ENCODE measurements at places on chromosomes 2 and 18.

GRCh38 chr2:238988105-238988504 is 140.2 kb downstream of the TWIST2 start:
- DNase-seq, result no peak

- no peak for DNase-seq
Observed at GRCh38 chr2:233079473-233079877, 19.3 kb downstream of the INPP5D start.

GRCh38 chr2:38432820-38433606 is 55.9 kb upstream of the ATL2 start:
- DNase-seq, result no peak

- no peak for DNase-seq
Observed at GRCh38 chr2:142873831-142874287, 3.6 kb upstream of the KYNU start.

- no peak for DNase-seq
Observed at GRCh38 chr2:111617299-111618225, 266.4 kb downstream of the ANAPC1 start.

DNA sequence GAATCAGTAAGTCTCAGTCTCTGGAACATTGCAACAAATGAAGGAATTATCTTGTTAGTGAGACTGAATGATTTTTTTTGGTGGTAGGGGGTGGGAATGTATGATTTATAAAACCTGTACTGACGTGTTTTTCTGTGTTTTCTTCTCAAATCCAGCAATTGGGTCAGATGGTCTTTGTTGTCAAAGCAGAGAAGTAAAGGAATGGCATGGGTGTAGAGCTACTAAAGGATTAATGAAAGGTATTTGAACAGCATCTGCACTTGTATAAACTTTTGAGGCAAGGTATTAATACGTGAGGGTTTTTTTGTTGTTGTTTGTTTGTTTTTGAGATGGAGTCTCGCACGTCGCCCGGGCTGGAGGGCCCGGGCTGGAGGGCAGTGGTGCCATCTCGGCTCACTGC is 10.7 kb downstream of the DDX1 start:
- no peak for DNase-seq

DNA sequence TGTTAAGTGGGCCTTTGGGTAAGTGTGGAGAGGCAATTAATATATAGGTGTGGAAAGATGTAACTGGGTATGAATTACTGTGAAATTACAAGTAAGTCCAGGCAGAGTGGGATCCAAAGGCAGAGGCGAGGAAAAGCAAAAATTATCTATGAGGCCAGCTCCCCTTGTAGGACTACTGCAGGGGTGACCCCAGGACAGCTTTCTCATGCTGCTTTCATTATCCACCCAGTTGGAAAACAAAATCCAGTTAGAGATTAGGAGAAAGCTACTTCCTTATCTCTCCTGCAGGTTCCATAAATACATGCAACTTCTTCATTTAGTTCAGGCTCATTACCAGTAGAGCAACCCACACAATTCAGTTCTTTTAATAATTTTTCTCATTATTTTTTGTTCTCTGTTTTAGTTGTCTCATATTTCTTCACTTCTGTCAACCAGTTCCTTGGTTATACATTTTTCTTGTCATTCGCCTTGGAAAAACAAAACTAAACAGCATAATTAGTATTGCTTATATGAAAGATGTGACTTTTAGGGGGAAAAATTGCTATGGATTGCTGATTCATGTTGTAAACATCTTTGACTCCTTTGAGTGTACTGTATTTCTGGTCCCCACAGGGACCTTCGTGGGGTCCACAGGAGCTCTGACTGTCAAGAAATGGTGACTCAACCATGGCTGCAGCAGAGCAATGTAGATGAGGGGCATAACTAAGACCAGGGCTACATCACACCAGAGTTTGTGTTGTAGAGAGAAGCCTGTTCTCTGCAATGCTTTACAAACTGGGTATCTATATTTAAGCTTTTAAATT is 110.4 kb upstream of the PARD3B start:
- DNase-seq, result no peak

DNA sequence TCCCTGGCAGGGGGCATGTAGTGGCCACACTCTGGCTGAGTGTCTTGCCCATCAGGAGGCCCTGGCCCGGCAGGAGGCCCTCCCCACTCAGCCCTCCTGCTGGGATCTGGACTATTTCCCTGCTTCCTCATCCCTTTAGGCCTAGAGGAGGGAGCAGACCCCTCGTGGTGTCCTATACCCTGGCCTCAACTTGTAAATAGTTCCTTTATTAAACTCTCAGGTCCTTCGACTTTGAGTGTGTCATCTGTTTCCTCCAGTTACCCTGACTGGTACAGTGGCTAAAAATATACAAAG is 166.7 kb upstream of the GLI2 start:
- no peak for DNase-seq

DNA sequence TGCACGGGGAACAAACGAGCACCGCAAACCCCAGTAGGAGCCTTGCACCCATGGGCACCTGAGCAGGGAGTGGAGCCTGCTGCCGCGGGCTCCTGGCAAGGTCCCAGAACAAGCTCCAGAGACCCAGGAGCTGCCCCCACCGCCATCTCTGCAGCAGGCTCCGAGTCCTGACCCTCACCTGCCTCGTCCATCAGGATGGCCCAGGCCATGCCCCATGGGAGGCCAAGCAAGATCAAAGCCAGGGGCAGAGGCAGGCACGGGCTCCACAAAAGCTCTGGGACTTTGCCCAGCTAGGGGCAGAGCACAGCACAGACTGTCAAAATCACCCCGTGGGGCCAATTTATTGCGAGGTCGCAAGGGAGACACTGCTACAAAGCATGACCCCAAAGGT is 43.6 kb downstream of the GPC1 start:
- DNase-seq, result no peak

GRCh38 chr2:228401065-228401912 is 219.8 kb upstream of the SPHKAP start:
- peak; percentile 9 for DNase-seq

DNA sequence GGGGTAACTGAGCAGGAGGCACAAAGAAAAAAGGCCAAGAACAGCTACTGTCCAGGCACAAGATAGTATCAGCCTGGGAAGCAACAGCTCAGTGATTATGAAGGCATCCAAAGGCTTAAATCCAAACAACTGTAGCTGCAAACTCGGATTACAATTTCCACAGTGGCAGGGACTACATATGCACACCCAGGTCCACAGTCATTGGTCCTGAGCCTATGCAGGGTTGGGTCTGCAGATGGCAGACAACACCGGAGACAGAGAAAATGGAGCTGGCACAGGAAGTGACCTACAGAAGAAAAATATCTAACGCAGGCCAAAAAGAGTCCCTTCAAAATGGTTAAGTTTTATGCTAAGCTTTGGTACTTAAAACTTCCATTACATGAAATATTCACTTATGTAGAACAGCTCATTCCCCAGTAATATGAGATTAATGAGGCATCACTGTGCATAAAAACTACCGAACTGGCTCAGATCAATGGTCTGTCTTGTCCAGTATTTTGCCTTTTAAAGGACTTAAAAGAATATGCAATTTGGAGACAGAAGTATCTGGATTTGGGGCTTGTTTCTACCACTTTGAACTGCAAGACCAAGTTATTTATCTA is 132.1 kb downstream of the SUCLG1 start:
- no peak for DNase-seq

- DNase-seq, result peak; percentile 83
Observed at GRCh38 chr18:48952287-48953103, 1.7 kb upstream of the SMAD7 start.

- DNase-seq, result no peak
Observed at GRCh38 chr2:42639340-42640077, 71.1 kb downstream of the MTA3 start.

- no peak for DNase-seq
Observed at GRCh38 chr2:98555696-98556095, 52.6 kb downstream of the COA5 start.

GRCh38 chr2:174602745-174603144 is 5.1 kb upstream of the WIPF1 start:
- no peak for DNase-seq

GRCh38 chr18:3648200-3648599 is 198.2 kb downstream of the TGIF1 start:
- DNase-seq, result no peak

- DNase-seq, result no peak
Observed at GRCh38 chr2:101466426-101466825, 8.5 kb downstream of the RFX8 start.

DNA sequence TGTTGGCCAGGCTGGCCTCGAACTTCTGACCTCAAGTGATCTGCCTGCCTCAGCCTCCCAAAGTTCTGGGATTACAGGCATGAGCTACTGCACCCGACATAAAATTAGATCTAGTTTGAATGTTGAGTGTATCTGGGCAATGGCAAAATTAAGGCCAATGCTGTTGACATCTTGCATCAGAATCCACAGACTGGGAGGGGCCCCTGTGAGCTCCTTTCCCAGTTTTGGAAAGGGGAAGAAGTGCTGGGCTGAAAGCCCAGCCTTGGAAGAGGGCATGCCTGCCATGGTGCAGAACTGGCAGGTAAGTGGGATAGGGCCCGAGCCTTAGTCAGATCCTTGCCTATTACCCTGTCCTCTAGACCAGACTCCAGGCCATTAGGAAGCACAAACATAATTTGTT is 4.5 kb upstream of the MYOM1 start:
- no peak for DNase-seq

GRCh38 chr2:125070726-125071505 is 1045.8 kb downstream of the CNTNAP5 start:
- DNase-seq, result no peak

- DNase-seq, result no peak
Observed at GRCh38 chr2:239546541-239546940, 145.7 kb upstream of the HDAC4 start.

DNA sequence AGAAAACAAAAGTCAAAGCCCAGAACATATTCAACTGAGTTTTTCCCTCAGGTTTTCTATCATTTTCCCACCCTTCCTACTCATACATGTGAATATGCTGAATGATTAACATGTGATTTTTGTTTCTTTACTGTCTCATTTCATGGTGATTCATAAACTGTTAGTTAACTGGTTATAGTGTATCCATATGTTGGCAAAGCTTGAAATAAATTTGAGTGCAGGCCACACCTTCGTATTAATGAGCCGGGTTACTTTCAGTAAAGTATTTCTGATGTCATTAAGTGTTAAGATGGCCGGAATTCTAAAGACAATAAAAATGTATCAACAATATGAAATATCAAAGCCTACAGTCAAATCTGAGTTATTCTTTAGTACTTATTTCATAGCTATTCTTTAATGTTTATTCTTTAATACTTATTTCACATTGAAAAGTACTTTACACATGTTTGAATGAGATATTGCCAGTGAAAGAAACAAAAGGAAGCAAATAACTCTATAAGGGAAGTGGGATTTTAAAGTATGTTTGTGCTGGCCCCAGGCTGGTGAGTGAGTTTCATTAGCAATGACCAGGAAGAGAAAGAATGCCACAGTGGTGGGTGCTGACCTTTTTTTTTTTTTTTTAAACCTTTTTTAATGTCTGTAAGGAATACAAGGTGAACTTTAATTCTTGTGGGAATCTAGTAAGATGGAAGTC is 178.6 kb downstream of the NEDD4L start:
- DNase-seq, result no peak

- DNase-seq, result no peak
Observed at GRCh38 chr2:160940699-160941098, 219.5 kb upstream of the TANK start.

- DNase-seq, result no peak
Observed at GRCh38 chr18:57627488-57627887, 5.9 kb upstream of the NARS1 start.

GRCh38 chr2:28232295-28232694 is 160.4 kb upstream of the FOSL2 start:
- DNase-seq, result no peak

GRCh38 chr2:26989156-26989555 is 18.7 kb downstream of the MAPRE3 start:
- no peak for DNase-seq

- no peak for DNase-seq
Observed at GRCh38 chr18:54382733-54383252, 25.1 kb downstream of the C18orf54 start.

GRCh38 chr18:72652990-72653593 is 109.0 kb upstream of the CBLN2 start:
- DNase-seq, result peak; percentile 39

- DNase-seq, result no peak
Observed at GRCh38 chr2:102116630-102117471, 25.7 kb upstream of the IL1R1 start.

- DNase-seq, result no peak
Observed at GRCh38 chr18:8366656-8367055, 242.6 kb upstream of the RAB12 start.

- DNase-seq, result no peak
Observed at GRCh38 chr18:37711766-37712505, 146.3 kb upstream of the CELF4 start.
